ENCODE measurements at places on chromosomes 6 and 20.

- DNase-seq: no peak
Measured at GRCh38 chr20:2867081-2867864, 6.0 kb upstream of the PTPRA start.

DNA sequence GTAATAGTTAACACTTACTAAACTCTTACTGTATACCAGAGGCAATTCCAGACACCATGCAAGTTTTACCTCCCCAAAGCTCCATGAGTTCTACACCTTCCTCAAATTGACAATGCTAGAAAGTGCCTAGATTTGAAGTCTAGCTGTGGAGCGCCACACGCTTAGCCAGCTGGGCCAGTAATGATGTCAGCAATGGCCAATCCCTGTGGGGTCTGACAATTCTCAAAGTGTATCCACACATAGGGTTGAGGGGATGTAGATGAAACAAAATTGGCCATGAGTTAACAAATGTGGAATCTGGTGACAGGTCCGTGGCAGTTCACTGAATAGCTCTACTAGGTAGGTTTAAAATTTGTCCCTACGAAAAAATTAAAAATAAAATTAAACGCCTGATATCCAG, 1.3 kb downstream of the ZNF343 start:
- no peak for DNase-seq

- no peak for DNase-seq
Measured at GRCh38 chr20:36541227-36541767, at the start of gene MYL9. MYL9 (plus strand) TSS chr20:36541519; CDS start chr20:36544885, 3,366 bp downstream.

DNA sequence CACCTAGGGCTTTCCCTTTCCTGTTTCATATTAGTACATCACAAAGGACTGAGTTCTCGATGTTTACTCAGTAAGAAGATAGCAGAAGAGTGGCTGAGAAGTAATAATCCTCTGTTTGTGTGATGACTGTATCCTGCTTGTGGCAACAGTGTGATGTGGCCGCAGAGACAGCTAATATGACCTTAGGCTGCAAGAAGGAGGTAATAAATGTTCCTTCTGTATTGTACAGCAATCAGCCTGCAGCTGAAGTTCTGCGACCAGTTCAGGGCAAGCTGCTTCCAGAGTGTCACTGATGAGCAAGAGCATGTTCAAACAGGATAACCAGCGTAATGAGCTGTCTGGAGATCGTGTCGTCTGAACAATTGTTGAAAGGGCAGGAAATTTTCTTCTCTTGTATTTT, 70.9 kb downstream of the OPN5 start:
- DNase-seq: no peak

GRCh38 chr20:32329817-32330554, 28.1 kb upstream of the ASXL1 start:
- no peak for DNase-seq

DNA sequence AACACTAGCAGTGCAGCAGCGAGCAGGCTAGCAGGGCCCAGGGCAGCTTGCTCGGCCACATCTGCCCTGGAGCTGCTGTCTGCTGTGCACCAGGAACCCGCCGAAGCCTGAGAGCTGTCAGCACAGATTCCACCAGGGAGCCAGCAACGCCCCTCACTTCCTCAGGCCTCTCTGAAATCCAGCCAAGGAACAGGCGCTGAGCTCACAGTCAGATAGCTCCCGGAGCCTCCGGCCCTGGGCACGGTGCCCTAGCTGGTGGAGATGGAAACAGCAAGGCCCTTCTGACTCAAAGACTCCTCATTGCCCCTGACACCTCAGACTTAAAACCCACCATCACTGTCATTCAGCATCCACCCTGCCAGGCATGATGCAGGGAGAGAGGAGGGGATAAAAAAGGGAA, 839.4 kb downstream of the MAFB start:
- no peak for DNase-seq

DNA sequence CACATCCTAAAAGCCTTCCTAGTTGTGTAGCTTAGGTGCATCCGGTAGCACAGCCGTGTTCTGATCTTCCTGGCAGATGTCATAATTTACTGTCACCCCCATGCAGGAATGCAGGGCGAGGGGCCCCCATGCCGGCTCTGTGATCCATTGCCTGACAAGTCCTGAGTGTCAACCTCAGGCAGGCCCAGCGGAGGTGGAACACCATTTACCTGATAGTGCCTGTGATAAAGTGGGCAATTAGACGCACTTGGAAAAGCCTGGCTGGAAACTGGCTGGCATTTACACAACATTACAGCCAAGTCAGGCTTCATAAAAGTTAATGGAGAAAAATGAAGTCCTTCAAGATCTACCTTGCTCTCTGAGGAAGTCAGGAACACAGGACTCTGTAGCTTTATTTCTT, 521.4 kb upstream of the JAG1 start:
- no peak for DNase-seq

- DNase-seq: no peak
Measured at GRCh38 chr6:14759976-14760672, 485.7 kb upstream of the JARID2 start.

DNA sequence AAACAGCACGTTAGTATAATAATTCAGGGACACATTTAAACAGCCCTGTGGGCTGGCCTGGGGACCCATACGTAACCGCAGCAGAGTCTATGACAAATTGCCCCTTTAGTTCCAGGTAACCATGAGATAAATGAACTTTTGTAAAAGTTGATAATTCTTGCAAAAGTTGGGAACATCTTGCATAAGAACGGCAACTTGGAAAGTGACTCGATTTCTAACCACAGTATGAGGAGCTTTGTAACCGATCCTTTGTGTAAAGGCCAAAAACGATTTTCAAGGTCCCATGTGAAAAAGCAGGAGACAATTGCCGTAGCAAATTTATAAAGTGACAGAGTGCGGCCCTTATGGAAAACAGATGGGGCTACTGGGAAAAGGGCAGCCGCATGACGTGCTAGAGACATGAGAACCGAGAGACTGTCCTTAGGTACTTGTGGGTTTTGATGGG, 81.6 kb downstream of the PSMG4 start:
- no peak for DNase-seq

DNA sequence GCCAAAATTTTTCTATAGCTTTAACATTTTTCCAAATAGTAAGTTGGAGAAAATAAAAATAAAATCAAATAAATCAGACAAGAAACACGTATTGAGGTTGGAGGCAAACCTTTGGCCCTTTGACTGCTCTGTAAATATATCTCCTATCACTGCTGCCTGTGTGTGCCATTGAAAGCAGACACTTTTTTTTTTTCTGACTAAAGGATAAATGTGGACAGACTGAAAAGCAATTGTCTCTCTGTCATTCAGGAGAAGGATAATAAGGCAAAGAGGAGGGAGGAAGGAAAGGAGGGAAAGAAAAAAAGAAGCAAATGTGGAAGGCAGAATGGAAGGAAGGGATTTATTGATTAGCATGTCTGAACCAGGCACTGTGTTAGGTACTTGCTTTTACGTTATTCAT, 85.2 kb upstream of the SULF2 start:
- DNase-seq: no peak

DNA sequence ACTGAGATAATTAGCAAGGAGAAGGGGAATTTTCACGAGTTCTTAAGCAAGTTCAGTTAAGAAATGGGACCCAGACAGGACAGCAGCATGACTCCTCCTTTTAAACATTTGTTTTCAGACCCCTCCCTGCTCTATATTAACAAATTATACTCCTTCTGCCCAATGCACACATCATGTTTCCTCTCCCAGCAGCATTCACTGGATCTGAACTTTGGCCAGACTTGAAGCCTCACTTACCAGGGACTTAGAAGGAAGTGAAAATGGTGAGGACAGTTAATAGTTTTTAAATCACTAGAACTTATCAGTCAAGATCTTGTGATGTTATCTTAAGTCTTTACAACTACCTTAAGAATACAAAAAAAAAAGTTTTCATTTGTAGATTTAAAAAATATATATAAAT, 1174.7 kb upstream of the MAP3K7 start:
- DNase-seq: no peak

- no peak for DNase-seq
Measured at GRCh38 chr6:151807513-151808370, at the start of gene ESR1. ESR1 (plus strand) TSS chr6:151807682; CDS start chr6:151807913, 231 bp downstream.

GRCh38 chr6:125124049-125124669, 29.4 kb upstream of the TPD52L1 start:
- DNase-seq: no peak

GRCh38 chr20:62409931-62410745, 3.1 kb upstream of the CABLES2 start:
- DNase-seq: no peak

DNA sequence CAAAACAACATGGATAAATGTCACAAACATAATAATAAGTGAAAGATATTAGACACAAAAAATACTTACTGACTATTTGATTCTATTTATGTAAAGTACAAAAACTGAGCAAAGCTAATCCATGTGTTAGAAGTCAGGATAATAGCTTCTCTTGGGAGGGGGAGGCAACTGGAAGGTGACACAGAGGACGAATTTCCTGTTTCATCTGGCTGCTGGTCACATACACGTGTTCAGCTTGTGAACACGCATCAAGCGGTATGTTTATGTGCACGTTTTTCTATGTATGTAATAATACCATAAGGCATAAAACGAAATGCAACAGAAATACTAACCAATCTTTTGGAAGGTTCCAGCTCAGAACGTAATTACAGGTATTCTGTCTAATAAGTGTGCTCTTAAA, 54.3 kb downstream of the MKKS start:
- DNase-seq: no peak

DNA sequence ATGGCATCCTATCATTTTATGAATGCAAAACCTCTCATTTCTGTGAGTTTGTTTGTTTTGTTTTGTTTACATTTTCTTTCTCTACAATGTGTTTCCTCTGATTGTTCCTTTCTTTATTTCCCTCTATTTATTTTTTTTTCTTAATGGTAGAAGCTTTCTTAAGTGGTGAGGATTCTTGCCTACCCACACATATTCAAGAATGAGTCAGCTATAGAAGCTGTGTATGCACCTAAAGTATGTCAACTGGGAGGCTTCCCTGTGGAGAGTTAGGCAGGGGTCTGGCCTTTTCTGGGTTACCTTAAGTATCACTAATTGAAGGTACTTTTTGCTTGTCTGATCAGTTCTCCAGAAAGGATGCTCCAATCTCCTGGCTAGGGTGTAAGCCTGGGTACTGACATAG, 354.0 kb downstream of the ESR1 start:
- DNase-seq: no peak

GRCh38 chr6:128919412-128920180, 36.7 kb downstream of the LAMA2 start:
- DNase-seq: no peak

- DNase-seq: no peak
Measured at GRCh38 chr6:88380618-88381288, 214.6 kb upstream of the CNR1 start.

- no peak for DNase-seq
Measured at GRCh38 chr6:54217018-54217417, 91.2 kb upstream of the TINAG start.

GRCh38 chr6:74690365-74690764, 515.5 kb downstream of the COL12A1 start:
- no peak for DNase-seq

DNA sequence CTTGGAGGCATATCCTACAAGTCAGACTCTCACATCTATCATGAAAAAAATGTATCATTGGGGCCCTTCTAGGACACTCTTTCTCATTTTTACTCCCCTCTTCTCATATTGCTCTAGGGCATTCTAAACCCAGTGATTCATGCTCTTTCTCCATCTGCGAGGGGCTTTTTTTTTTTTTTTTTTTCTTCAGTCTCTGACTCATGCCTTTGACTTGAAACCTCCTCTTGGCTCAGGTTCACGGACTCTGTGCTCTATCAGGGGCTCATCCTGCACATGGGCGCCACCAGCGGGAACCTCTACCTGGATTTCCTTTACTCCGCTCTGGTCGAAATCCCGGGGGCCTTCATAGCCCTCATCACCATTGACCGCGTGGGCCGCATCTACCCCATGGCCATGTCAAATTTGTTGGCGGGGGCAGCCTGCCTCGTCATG, 17.8 kb downstream of the SLC22A1 start:
- DNase-seq: no peak

DNA sequence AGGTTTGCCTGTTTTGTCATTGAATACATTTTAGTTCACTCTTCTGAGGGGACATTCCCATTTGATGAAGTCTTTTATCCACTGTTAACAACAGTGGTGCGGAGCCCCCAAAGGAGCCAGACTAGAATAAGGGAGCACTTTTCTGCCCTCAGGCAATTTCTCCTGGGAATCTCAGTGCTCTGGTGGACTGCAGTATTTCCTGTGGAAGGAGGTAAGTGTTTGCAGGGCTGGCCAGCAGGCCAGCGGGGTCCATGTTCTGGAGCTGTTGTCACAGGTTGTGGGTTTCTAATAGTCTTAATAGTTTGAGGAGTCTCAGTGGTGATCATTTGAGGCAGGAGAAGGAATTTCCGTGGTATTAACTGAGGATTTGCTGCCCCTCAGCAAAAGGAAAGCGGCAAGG, 83.5 kb downstream of the ASXL1 start:
- DNase-seq: no peak
